Osteocyte (in vitro differentiated cells): ENCODE measurements at places on chromosomes 16 and 17.

DNA sequence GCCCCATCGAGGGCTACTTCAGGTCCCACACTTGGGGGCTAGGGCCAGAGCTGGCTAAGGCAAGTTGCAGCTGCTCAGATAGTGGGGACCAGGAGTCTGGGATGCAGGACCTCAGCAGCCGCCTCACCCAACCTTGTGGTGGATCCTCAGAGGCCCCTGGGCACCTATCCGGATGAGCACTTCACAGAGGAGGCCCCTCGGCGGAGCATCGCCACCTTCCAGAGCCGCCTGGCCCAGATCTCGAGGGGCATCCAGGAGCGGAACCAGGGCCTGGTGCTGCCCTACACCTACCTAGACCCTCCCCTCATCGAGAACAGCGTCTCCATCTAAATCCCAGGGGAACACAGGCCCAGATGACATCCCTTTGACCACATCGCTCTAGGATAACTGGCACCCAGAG, 9.4 kb downstream of the ALOX15B start:
- DNase-seq = no peak

DNA sequence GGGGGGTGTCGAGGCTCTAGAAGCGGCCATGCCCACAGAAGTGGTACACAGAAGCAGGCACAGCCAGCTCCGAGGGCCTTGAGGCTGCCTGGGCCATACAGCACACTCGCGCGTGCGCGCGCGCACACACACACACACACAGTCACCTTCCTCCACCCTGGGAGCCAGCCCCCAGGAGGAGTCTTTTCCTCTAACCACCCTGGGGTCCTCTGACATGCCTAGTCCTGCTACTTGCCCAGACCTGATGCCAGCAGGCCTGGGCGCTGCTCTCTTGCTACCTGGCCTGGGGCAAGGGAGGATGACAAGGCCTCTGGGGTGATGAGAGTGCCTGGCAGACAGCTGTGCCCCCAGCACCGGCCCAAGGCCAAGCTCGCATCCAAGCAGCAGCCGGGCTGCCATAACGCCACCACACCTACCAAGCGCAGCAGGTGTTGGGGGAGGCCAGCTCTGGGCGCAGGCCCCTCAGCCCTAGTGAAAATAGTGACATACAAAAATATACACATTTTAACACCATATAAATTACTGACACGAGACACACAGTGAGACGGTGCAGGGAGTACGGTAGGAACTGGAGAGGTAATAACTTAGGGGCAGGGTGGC, 41.1 kb downstream of the TSC2 start:
- DNase-seq = no peak

DNA sequence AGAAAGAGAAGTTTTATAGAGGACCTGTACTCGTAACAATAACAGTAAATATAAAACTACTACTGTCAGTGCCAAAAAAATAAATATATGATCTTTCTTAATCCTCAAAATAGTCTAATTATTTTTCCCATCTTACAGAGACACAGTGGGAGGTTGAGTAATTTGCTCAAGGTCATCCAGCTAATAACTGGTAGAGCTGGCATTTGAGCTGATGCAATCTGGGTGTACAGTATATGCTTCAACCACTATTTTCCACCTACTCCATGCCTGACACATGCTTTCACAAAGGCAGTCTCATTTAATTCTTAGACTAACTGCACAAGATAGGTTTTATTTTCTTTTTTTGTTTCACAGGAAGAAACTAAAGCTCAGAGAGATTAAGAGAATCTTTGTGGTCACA, 33.6 kb downstream of the PIGL start:
- DNase-seq = no peak

- DNase-seq = no peak
These were observed at the start of gene PSMB10 for GRCh38 chr16:67936124-67936879. TSS of gene PSMB10 (minus strand) at chr16:67936850. CDS start at chr16:67936749, 101 bp downstream.

DNA sequence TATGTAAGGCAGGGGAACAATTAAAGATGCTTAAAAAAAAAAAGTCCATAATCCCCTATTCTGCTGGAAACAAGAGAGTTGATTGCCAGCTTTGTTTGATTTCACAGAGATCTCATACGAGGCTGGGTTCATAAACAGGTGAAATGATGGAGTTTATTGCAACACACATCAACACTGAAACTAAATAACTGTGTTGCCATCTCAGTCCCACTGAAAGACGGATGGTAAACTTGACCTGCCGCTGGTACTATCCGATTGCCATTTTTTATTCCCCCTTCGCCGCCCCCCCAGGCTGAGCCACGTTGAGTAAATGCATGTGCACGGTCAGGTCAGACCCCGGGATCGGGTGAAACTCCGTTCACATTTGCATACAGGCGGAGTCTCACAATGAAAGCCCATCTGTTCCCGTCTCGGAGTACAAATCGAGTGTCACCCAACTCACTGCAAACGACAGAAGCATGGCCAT, 119.2 kb downstream of the SKAP1 start:
- no peak for DNase-seq

- DNase-seq = no peak
These were observed 56.1 kb upstream of the STAC2 start for GRCh38 chr17:39281806-39282205.

- DNase-seq = no peak
These were observed 5.6 kb upstream of the CYBA start for GRCh38 chr16:88656291-88656980.

DNA sequence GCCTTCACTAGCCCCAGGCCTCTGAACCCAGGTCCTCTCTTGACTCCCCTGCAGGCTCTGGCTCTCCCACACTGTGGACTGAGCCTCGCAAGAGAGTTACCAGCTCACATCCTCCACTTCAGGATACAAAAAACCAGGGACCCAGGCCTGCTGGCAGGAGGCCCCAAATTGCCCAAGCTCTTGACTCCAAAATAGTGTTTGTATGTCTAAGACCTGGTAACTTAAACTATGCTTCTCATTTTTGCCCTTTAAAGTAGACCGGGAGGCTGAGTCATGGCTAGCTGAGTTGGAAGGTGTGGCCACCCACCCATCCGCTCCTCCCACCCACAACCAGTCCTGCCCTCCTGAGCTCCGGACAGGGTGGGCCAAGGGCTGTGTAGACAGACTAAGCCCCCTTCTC, 250.0 kb downstream of the SOX9 start:
- no peak for DNase-seq
